ENCODE measurements at places on chromosomes 7 and 10. TPM values are rescaled to one million over a fixed set of nuclear protein-coding genes. Genes with fewer than 3 reads are reported as not detected.

The LRIT1 gene
- not detected for total RNA-seq

The RBM20 gene
- under 0.01 TPM for total RNA-seq

The NANOS1 gene
- 1.2 TPM for total RNA-seq

The DEPP1 gene
- 97.3 TPM for total RNA-seq

The OR6V1 gene
- total RNA-seq: not detected

The TLX1 gene
- total RNA-seq: not detected

- no peak for DNase-seq
These were observed 49.3 kb downstream of the CAMK2B start for GRCh38 chr7:44275957-44276570.

GRCh38 chr7:35613150-35613549 is 81.8 kb downstream of the HERPUD2 start:
- no peak for DNase-seq

DNA sequence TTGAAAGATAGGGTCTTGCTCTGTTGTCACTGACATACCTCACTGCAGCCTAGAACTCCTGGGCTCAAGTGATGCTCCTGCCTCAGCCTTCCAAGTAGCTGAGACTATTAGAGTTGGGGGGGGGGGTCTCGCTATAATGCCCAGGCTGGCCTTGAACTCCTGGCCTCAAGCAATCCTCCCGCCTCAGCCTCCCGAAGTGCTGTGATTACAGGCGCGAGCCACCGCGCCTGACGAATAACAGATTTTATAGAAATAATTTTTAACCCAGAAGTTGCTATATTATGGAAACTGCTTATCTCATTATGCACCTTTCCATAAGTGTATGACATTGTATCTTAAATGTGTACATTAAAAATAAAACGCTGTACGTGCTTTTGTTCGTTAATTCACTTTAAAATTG is 846 bp downstream of the ANKRD26 start:
- no peak for DNase-seq

Measured in fibroblast of lung (primary cell).